Foreskin keratinocyte (primary cell): ENCODE measurements at places on chromosomes 1 and 21. TPM values are rescaled to one million over a fixed set of nuclear protein-coding genes. Genes with fewer than 3 reads are reported as not detected.

Gene OR2L3
- total RNA-seq: not detected in 2 replicates

Gene FMO3
- not detected in 2 replicates for total RNA-seq

Gene F13B
- not detected in 2 replicates for total RNA-seq

Gene DIRAS3
- 0.11 and 0.24 TPM in 2 replicates for total RNA-seq

Gene HPCA
- not detected in 2 replicates for total RNA-seq

Gene ERG
- total RNA-seq: 0.24 and 0.49 TPM in 2 replicates
